ENCODE measurements at places on chromosomes 2 and 18.
A peak's percentile ranks its signal among the peaks of the same experiment; 100 is the strongest.

DNA sequence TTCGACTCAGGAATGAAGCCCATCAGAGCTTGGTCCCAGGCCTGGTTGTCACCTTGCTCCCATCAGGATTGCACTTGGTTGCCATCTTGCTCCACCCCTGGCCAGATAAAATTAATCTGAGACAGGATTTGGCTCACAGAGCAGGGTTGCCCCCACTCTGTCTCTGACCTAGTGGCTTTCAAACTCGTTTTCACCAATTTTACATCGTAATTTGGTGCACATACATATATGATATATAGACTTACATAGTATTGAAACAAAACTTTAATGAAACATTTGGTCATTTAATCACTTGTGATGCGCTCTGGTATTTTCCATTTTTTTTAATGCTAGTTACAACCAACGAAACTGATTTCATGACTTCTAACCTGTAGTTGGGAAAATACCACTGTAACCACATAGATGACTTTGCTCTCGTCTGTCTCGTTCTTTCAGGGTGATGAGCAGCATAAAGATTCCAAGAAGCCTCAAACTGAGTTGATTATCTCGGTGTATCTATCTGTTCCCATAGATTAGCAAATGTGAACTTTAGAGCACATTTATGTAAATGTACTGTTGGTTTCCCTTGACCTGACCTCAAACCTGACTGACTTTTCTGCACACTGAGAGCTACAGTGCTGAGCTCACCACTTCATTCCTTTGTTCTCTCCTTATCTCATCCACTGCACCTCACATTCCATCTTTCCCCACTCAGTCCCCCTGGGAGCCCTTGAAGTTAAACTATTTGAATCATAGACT, 30.5 kb upstream of the PLB1 start:
- no peak for DNase-seq

- no peak for DNase-seq
These were observed 21.1 kb downstream of the ARHGAP15 start for GRCh38 chr2:143150287-143150686.

- DNase-seq, result no peak
These were observed 4.0 kb downstream of the ARPC2 start for GRCh38 chr2:218221000-218221399.

DNA sequence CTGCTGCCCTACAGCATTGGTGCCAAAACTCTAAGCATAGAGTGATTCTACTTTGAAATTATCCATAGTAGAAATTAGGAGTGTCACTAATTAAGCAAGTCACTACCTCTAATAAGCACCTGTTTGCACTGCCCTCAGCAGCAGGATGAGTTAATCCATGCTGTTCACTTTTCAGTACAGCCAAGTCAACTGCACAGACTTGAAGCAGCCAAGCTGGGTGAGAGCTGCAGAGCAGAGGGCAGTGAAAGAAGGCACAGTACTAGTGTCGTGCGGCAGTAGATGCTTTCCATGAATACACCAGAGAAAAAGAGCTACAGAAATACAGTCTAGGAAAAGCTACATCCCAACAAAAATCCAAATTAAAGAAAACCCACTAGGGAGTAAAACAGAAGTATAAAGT, 98.6 kb downstream of the RAPH1 start:
- no peak for DNase-seq

DNA sequence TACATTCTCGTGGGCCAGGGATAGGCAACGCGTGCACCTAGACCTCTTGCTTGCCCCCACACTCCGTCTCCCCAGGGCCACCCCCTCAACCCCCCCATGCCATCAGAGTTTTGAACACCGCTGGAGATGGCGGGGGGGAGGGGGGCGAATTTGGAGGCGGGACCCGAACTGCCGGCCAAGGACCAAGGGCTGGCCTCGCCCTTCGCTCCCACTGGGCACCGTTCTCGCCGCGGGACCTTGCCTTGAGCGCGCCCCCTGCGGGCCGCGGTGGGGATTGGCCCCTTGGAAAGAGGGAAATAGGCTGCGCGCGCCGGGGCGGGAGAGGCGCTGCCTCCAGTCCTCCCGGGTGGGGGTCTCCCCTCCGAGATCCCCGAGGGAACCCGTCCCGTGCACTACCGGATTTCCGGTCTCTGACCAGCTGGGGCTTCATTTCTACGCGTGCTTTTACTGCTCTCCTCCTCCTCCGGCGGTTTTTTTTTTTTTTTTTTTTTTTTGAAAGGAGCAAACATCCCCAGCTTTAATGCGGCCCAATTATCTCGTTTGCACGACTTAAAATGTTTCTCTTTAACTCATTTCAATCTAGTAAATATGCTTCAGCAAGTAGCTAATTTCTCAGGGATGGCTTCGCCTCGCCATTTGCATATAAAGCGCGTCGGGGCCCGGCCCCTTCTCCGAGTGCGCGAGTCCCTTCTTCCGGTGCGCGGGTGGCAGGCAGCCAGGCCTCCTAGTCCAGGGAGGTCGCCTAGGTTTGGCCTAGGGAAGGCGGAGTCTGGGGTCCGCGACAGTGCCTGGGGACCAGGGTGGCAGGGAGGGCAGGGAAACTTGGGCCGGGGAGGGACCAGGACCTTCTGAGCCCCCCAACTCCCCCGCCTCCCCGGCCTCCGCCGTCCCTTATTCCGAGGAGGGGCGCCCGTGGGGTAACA, 10.0 kb upstream of the GBX2 start:
- no peak for DNase-seq

GRCh38 chr2:1022178-1022577, 71.5 kb downstream of the SNTG2 start:
- DNase-seq, result no peak

DNA sequence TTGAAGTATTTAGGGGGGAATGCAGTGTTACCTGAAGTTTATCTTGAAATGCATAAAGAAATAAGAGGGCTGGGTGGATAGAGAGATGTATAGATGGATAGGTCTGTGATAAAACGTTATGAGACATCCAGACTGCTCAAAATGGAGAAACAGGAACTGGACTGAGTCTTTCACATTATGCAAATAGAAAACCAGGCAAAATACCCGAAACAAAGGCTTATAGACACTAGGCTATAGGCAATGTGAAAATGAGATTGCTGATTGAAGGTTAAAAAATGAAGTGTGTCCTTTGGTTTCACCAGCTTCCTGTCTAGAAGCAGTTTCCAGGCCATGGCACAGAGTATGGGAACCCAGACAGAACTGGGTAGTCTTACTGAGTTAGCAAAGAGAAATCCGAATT, 24.9 kb upstream of the SLC3A1 start:
- DNase-seq, result no peak

DNA sequence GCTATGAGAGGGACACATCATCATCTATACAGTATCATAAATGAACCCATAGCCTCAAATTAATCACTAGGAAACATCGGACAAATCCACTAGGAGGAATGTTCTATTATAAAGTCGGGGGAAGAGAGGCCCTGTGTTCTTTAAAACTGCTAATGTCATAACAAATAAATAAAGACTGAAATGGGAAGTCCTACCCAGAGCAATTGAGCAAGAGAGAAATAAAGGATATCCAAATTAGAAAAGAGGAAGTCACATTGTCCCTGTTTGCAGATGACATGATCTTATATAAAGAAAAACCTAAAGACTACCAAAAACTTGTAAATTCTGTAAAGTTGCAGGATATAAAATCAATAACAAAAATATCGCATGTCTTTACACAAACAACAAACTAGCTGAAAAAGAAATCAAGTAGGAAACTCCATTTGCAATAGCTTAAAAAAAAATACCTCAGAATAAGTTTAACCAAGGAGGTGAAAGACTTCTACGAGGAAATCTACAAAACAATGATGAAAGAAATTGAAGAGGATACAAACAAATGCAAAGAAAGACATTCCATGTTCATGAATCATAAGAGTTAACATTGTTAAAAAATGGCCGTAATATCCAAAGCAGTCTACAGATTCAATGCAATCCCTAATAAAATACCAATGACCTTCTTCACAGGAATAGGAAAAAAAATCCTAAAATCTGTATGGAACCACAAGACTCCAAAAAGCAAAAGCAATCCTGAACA, 30.6 kb downstream of the RTN4 start:
- DNase-seq, result no peak

DNA sequence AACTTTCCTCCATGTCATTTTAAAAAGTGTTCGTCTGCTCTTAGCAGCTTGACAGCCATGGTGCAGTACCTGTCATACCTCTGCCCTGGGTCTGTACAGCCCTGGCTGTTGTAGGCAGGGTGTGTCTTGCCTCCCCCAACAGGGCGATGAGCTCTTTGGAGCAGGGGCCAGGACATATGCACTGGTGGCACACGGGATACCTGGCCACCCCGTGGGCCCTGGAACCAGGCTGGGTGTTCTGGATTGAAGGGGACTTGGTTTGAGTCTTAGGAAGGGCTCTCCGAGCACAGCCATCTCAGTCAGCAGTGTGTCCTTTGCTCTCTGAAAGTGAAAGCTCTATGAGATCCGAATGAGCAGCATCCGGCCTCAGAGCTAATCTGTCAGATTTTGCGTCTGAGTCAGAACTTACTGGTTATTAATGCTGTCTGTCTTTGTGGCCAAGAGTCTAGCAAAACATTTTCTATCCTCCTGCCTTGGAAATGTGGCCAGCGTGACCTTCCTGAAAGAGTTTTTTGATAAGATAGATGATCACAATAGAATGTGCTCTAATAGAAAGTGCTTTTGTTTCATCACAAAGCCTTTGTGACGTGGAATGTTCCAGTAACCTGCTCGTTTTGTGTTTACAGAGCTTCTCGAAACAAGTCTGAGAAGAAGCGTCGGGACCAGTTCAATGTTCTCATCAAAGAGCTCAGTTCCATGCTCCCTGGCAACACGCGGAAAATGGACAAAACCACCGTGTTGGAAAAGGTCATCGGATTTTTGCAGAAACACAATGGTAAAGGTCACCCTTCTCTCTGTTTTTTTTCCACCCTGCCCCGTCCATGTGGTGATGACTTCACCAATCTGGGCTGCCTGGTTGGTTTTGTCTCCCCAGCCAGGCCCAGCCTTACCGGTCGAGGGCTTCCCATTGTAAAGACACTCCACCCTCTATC, 77.3 kb upstream of the RPL31 start:
- no peak for DNase-seq

DNA sequence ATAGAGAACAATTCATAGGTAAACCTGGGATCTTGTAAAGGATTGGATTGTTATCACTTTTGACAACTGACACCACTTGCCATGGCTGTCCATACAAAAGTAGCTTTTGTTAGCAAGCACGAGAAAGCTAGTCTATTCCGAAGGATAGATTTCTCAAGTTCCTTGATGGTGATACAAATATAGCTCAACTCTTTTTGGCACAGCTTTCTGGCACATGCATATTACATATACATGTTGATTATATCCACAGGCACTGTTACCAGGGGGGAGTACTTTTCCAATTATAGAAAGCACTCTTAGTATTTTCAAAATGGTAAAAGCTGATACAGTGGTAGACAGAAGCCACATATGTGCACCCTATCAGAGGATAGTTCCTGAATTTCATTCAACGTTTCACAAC, 168.9 kb downstream of the UPP2 start:
- no peak for DNase-seq

DNA sequence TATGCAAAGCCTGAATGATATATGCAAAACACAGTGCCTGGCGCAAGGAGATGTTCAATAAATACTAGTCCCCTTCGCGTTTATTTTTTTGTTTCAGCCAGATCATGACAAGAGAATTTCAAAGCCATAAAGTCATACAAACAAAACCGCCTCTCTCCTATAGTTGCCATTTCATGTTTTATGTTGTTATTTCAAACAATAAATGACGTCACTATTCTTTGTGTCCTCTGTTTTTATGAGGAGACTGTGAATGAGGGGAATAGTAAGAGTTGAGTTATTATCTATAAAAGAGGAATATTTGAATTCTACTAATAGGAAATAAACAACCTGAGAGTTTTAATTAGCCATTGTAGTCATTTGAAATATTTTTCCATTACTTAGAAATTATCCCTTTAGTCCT, 464.5 kb downstream of the THSD7B start:
- no peak for DNase-seq

DNA sequence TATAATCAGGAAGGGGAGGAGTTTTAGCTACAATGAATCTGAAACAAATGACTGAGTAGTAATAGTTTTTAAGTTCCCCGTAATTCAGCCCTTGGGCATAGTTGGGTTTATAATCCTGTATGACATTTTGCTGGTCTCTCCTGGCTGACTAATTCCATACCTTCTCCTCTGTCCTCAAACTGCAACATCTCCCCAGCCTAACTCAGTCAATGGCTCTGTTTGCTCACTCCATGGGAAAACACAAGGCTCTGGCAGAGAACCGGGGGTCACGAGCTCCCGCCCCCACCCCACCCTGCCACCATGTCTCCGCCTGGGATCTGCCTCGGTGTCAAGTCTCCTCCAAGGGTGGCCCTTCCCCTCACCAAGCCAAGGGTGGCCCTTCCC, 168.6 kb downstream of the HDAC4 start:
- DNase-seq, result no peak

GRCh38 chr2:192029089-192029488, 165.6 kb downstream of the TMEFF2 start:
- DNase-seq, result no peak

DNA sequence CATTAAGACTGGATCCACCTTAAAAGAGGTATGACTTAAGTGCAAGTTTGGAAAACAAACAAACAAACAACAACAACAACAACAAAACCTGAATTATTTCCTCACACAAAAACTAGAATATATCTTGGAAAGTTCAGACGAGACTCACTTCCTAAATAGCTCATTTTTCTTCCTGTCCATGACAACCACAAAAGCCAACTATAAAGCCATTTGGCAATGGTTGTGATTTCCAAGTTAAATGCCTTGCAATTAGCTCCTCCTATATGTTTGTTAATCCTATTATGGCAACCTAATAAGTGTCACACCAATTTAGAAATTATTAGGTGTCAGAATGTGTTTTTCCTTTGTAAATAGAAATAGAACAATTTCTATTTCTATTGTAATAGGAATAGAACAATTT, 91.6 kb upstream of the ARL5A start:
- no peak for DNase-seq

DNA sequence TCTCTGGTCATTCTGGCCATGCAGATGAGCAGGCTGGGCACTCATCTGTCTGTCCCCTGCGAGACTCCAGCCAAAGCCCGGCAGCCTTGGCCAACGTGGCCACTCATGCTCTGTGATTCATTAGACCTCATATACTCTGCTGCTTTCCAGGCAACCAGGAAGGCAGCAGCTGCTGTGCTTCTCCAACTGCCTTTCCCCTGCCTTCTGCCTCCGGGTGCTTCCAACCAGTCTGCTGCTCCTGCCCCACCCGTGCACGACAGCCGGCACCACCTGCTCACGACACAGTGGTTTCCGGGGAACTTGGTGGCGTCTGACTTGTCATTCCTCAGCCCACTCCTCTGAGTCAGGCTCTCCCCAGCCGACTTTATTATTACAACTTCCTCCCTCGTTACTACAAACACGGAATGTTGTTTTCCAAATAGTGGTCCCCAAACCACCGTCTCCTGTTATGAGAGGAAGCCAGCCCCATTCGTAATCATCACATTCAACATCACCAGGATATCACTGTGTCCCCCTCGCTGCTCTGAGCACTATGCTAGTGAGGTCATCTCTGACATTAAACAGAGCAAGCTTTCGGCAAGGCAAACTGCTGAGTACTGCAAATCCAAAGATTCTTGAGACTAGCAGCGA, 392.4 kb downstream of the ALK start:
- peak; percentile 16 for DNase-seq
